ENCODE measurements at places on chromosomes 4 and X.

DNA sequence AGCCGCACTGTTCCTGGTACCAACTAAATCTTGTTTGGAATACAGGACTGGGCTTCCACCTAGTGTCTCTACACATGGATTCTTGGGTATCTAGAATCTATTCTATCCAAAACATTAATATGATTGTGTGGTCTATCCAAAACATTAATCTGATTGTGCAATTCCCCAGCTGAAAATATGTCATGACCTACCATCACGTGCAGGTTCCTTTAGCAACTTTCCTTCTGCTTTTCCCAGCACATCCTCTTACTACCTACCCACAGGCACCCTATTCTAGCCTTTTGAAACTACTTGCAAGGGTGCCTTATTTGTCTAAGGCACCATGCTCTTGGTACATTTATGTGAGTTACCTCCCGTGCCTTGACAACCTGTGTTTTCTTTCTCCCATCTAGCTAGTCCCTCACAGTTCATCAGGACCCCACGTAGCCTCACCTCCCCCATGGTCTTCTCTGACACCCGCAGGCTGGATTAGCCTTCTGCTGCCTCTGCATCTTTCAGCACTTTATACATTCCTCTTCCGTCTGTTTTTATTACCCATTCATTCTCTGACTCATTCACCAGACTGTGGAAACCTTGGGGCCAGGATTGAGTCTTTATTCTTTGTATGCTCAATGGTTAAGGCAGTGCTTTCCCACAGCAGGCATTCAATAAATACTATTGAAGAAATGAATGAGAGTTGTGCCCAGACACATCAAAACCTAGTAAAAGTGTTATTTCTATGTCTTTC is 88.8 kb upstream of the FAM9B start:
- no peak for DNase-seq

DNA sequence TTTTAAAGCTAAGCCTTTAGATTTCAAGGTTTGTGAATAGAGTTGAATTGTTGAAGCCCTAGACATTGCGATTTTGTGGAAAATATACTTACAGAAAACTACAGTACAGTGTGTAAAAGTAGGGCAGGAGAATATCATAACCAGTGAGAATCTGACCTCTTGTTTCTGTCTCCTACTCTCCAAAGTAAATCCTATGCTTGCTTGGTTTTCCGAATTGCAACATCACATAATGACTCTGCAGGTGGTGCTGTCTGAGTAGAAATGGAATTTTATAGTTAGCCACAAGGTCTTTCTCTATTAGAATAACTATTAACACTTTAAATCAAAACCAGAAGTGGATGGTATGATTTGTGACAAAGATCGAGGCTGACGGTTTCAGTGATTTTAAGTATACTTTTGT is 505.6 kb downstream of the RAPGEF2 start:
- no peak for DNase-seq

DNA sequence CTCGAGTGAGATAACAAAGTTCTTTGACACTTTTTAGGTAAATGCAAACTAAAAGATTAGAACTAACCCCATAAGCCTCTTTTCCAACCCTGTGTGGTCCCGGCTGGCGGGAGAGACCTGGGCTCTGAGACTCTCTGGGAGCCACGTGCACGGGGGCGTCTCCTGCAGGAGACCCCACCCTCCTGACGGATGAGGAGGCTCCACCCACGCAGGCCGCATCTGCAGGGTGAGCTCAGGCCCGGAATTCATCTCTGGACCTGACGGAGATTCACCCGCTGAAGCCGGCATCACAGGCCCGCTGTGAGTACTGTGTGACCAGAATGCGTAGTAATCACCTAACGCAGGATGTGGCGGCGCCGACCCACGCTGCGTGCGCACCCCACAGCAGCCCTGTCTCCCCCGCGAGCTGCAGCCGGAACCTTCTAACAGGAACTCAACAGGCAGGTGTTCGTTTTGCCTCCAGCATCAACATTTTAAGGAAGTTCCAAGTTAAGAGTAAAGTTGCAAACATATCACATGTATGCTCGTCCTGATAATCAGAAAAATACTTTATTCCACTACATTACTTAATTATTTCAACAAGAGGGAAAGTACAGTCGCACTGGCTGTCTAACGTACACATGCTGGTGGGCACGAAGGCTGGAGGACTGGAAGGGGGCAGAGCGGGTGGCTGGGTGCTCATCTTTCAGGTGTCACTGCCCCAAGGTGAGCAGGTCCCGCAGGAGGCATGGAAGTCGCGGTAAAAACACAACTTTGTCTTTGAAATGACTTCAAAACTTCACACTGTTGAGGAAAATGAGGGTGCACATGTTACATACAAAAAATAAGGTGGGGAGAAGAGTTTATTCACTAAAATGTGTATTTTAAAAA is 44.5 kb downstream of the FGFRL1 start:
- peak; percentile 69 for DNase-seq

DNA sequence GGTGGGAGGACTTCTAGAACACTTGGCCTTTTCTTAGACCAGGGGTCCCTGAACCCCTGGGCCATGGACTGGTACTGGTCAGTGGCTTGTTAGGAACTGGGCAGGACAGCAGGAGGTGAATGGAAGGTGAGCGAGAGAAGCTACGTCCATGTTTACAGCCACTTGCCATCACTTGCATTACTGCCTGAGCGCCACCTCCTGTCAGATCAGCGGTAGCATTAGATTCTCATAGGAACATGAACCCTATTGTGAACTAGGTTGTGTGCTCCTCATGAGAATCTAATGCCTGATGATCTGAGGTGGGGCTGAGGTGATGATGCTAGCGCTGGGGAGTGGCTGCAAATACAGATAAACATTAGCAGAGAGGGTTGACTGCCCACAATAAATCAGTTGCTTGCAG is 100.9 kb upstream of the IGFBP7 start:
- no peak for DNase-seq

GRCh38 chrX:128769495-128769894 is 717.3 kb upstream of the ACTRT1 start:
- DNase-seq = no peak

DNA sequence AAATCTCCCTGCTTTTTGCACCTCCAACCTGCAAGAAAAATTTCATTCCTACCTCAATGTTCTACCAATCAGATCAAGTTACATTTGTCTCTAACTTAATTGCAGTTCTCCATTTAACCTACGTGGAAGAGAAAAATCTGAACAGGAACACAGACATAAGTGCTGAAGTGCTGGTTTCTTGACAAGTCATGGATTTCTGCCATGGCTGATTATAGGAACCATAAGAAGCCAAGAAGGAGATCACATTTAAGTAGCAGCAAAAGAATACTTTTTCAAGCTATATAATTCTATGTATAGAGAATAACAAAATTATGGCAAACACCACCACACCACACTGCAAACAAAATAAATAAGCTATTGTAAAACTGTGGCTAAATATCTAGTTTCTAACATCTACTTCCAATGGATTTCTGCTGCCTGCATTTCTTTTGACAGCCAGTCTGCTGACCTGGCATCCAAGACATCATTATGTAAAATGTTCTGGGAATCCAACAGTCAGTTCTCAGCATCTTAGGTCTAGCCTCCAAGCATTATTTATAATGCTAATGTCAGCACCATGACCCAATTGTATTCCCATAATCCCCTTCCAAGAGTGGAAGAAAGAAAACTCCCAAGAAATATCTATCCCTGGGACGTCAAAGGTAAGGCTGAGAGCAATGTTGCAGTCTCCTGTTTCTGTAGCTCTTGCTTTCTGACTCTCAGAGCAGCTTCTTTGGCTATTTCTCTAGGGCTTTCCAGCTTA is 50.8 kb upstream of the GAB1 start:
- no peak for DNase-seq

DNA sequence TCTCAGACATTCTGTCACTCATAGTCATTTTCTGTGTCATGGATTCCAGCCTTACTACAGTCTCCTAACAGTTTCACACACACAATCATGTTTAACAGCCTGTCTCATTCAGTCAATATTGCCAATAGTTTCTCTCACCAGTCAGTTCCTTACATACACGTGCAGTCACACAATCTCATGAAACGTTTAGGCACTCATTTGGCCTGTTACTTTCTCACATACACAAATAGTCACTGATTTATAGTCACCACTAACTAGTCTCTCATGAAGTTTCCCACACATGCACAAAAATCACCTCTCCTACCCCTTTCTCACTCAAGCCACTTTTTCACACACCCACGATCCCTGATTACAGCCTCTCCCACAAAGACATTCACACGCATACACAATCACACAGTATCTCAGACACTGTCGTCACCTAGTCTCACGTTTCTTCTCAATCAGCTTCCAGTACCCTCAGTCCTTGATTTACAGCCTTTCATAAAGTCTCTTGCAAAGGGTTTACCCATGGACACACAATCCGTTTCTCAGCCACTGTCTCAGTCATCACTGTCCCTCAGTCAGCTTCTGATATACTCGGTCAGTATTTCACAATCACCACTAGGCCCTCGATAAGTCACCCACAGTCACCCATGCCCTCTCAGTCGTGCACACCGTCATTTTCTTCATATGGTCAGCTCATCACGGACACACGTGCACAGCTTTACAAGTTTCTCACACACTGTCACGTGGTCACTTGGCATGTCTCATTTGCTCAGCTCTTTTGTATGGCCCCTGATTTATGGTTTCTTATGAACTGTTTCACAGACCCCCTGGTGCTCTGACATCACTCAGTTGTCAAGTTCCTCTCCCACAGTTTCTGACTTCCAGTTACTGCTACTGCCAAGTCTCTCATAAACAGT is 4.2 kb upstream of the CFP start:
- no peak for DNase-seq

DNA sequence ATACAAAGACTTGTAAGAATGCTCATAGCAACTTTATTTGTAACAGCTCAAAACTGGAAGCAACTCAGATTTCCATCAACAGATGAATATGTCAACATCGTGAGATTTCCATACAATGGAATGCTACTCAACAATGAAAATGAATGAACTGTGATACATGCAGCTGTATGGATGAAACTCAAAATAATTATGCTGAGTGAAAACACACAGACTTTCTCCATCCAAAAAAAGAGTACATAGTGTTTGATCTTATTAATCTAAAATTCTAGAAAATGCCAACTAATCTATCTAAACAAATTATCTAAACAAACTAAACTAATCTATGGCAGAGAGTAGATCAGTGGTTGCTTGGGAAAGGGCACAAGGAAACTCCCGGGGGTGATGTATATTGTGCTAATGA is 42.7 kb downstream of the PPP1R2C start:
- no peak for DNase-seq

- DNase-seq = no peak
Observed at GRCh38 chr4:183035726-183036415, 63.2 kb upstream of the WWC2 start.

- DNase-seq = no peak
Observed at GRCh38 chr4:143514901-143515300, 1.4 kb downstream of the SMARCA5 start.

- no peak for DNase-seq
Observed at GRCh38 chr4:126736133-126736518, 896.6 kb upstream of the INTU start.

DNA sequence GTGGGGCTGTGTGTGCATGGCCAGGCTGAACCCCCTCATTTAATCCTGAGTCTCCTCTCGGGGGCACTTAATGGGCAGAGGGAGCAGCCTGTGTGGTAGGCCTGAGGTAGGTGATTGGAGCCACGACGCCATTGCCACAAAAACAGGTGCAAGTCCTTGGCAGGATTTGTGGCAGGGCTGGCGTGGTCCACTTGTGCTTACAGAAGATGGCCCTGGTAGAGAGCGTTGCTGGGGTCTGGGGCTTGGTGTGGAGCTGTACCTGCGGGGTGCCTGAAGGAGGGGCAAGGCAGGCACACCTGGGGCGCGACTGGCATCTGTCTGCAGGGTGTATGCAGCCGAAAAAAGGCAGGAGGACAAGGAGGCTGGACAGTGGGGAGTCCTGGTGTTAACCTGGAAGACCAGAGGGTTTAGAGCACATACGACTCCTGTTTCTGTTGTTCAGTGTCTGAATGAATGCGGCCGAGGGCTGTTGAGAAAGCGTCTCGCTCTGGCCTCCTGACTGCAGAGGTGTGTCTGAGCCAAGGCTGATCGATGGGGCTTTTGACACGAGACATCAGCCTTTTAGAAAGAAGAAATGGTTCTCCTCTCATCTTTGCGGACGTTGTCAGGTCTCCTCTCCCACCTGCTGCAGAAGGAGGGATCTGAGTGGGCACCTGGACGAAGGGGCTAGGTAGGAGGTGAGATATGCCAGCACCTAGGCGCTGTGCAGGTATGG is 52.0 kb downstream of the TBC1D14 start:
- DNase-seq = no peak

- no peak for DNase-seq
Observed at GRCh38 chr4:13783800-13784411, 156.4 kb upstream of the BOD1L1 start.

DNA sequence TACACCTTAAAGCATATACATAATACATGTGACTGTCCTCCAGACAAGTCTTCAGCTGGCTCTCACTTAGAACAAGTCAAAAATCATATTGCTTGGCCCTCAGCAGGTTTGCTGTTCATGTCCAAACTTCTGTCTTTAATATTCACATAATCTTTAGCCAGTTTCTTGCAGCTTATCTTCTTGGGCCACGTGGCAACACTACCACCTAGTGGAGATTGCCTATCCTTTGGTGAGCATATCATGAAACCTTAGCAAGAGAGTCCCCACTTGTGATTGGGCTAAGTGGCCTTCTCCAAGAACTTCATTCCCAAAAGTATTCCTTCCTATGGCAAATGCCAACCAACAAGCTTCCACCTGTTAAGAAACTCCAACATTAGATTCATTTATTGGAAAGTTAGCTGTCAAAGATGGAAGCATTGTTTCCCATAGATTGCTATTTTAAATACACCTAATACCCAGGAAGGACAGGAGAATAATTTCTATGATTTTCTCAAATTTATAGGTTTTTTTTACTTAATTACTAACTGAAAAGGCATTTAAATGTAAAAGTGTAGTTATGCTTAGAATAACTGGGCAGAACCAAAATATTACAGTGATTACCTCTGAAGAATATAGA is 231.9 kb upstream of the INTU start:
- no peak for DNase-seq

- DNase-seq = no peak
Observed at GRCh38 chrX:67648361-67648760, 104.5 kb downstream of the AR start.

- DNase-seq = no peak
Observed at GRCh38 chrX:153765138-153766079, 1.4 kb downstream of the PLXNB3 start.

GRCh38 chr4:22435652-22436051 is 80.2 kb downstream of the ADGRA3 start:
- no peak for DNase-seq

- no peak for DNase-seq
Observed at GRCh38 chrX:57270980-57271379, 15.5 kb upstream of the FAAH2 start.
